ENCODE measurements at places on chromosomes 13 and 19. TPM values are rescaled to one million over a fixed set of nuclear protein-coding genes. Genes with fewer than 3 reads are reported as not detected.

Gene CD70
- not detected for total RNA-seq

Gene SLC17A7
- total RNA-seq = 3.8 TPM

Gene BRSK1
- 6.5 TPM for total RNA-seq

GRCh38 chr13:73109288-73109899 is 50.6 kb downstream of the KLF5 start:
- no peak for DNase-seq
